Cortex of kidney (tissue), 1 donor: ENCODE measurements at places on chromosomes 13 and 19.

GRCh38 chr19:37936166-37936565 is 29.2 kb downstream of the SIPA1L3 start:
- DNase-seq: no peak

DNA sequence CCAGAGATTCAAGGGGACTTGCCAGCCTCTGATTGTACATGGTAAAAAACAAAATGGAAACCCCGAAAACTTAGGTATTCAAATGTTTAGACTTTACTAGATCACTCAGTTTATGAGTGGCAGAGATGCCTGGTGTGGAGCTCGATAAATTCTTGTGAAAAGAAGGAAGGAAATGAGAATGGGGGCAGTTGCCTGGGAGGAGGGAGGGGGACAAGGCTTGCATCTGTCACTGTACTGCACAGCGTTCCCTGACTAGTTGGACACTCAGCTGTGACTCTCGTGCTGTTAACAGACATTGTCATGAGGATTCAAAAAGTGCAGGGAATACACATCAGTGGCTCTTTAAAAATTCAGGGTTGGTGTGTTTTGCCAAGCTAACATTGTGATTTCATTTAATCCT is 232.9 kb downstream of the ZIC5 start:
- no peak for DNase-seq

DNA sequence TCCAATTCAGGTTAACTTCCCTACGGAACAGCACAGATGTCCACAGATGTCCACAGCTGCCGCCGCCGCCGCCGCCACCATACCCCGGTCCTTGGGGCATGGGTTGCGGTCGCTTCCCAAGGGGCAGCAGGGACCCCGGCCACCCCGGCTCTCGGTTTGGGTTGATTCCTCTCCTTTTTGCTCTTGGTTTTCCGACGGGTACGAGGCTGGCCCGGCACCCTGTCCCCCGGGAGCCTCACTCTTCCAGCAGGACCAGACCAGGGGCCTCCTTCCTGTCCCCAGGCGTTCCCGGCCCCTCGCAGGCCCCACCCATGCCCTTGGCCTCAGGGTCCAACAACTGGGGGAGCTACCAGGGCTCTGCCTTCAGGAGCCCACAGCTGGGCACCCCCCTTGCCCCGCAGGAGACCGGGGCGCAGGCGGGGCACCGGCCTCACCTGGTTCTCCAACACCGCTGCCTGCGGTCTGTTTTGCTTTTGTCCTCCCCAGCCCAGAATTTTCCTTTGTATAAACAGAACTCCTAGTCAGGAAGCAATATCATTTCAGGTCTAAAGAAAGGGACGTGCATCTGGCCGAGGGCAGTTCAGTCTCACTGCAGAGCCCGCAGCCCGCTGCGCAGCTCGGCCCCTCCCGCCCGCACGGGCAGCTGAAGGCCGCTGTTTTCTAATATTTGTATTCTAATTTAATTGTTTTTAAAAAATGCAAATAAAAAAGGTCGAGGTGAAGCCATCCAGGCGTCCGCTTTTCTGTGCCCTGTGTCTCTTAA is 27.9 kb downstream of the ZBTB7A start:
- DNase-seq: no peak

DNA sequence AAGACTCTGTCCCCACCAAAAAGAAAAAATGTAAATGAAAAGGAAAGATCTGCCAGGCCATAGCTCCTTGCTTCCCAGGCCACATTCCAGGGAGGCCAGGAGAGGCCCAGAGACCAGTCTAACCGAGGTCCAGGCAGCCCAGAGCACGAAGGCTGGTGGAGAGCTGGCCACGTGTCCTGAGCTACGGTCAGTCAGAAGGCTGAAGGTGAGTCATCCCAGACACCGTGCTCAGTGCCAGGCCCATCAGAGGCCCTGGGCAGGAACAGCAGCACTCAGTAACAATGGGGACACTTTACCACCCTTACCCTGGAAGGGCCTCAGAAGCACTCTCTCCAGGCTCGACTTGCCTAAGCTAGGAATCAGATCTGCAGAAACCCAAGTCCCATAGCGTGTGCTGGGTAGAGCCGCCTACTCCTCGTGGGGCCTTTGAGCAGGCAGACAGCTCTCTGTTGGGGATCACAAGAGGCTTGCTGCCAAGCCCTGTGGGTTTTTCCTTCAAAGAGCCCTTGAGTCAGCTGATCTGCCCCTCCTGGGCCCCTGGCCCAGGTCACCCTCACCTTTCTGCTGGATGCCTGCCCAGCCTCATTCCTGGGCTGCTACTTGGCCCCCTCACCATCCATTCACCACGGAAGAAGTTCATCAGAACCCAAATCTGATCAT is 11.6 kb upstream of the DNMT1 start:
- DNase-seq: no peak

- no peak for DNase-seq
Observed at GRCh38 chr13:108496362-108497210, 132.8 kb upstream of the MYO16 start.

DNA sequence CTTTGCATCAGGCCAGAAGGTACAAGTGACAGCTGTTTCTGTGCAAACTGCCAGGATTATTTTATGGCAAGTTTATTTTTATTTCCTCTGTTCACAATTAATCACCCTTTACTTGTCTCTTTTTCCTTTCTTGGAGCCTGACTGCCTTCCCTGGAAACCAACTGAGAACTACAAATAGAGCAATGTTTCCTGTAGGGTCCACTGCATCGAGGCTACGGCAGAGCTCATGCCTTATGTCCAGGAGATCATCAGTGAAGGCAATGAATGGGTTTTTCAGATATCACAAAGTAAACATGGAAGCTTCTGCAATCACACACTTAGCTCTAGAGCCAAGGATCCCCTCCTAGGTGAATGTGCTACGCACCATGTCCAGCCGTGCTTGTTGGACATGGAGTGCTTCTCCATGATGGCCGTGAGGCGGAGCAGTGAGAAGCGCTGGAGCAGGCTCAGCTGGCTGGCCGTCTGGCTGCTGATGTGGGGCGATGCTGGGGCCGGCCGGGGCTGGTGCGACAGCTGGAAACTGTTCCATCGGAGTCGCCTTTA is 110.9 kb downstream of the KL start:
- no peak for DNase-seq

DNA sequence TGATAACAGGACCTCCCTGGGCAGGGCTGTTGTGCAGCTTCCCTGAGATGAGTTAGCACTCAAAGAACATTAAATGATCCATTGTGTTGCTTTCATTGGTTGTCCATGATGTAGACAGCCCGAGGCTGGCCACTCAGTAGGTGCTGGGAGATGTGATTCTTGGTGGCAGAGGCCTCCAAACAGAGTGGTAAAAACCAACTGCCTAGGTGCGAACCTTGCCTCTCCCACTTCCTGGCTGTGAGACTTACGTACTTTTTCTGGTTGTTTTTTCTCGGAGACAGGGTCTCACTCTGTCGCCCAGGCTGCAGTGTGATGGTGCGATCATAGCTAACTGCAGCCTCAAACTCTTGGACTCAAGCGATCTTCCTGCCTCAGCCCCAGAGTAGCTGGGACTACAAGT is 6.2 kb downstream of the SARS2 start:
- DNase-seq: no peak

DNA sequence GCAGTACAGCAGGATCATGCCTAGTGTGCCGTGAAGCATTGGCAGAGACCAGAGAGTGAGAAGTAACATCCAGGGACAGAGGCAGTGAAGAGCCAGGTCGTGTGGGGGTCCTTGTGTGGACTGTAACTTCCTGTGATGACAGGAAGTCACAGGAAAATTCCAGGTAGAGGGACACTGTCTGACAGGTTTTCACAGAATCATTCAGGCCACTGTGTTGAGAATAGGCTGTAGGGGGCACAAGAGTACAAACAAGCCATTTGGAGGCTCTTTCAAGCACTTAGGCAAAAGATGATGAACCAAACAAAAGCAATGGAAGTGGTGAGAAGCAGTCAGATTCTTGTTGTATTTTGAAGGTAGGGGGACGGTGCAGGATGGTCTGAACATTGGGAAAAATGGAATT is 46.4 kb downstream of the N4BP2L1 start:
- no peak for DNase-seq

GRCh38 chr19:14381689-14382474 is 638 bp downstream of the ADGRE5 start:
- no peak for DNase-seq

DNA sequence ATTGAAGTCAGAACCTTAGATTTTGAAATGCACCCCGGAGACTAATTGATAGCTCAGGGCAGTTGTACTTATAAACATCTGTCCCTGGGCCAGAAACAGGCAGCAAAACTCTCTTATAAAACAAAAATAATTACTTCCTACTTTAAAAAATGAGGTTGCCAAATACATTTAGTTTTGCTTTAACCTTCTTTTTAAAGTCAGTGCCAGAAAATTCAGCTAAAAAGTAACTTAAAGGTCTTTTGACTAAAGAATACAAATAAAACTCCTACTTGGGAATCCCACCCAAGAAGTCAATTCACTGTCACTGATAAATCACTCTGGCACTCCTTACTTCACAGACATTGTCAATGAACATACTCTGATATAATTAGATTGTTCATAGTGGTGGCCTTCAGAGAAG is 60.7 kb downstream of the DOCK9 start:
- no peak for DNase-seq

- DNase-seq: no peak
Observed at GRCh38 chr13:40077396-40078027, 422.1 kb downstream of the COG6 start.

- DNase-seq: no peak
Observed at GRCh38 chr19:55866521-55866920, 30.2 kb downstream of the NLRP4 start.

- DNase-seq: no peak
Observed at GRCh38 chr13:20340759-20341171, 108.6 kb upstream of the GJB6 start.

GRCh38 chr19:42081584-42082203 is 5.7 kb downstream of the ZNF574 start:
- no peak for DNase-seq

DNA sequence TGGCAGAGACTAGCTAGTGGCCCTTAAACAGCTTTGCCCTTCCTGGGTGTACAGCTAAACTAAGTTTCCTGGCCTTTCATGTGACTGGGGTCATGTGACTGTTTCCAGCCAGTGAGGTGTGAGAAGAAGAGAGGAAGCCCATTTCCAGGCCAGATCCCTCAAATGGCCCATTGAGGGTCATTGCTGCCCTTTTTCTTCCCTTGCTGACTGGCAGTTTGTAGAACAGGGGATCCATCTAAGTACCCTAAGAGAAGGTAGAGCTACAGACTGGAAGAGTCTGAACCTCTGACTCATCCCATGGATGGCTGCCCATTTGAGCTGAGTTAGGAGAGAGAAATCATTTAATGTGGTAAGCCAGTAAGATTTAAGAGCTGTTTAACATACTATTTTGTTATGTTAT is 2.8 kb downstream of the SWSAP1 start:
- no peak for DNase-seq

- no peak for DNase-seq
Observed at GRCh38 chr19:13036366-13036976, 41.2 kb downstream of the NFIX start.

GRCh38 chr13:29746148-29746677 is 104.2 kb downstream of the UBL3 start:
- DNase-seq: no peak

- DNase-seq: no peak
Observed at GRCh38 chr13:102970542-102970941, 95.7 kb downstream of the SLC10A2 start.

DNA sequence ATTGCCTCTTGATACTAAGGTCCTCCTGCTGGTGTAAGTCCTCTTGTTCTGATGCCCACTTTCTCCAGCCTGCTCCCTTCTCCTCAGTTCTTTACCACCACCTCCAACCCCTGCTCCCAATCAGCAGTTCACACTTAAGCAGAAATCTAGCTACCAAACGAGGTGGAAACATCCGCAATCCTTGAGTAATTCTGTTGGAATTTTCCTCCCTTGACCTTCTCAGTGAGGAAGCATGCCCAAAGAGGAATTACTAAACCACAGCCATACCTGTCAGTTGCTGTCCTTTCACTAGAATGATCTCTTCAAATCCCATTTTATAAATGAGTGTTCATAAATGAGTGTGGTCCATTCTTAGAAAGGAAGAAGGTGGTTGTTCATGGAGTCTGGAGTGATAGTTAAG is 289.9 kb downstream of the DACH1 start:
- DNase-seq: no peak

- no peak for DNase-seq
Observed at GRCh38 chr19:18364826-18365528, 21.0 kb upstream of the GDF15 start.

DNA sequence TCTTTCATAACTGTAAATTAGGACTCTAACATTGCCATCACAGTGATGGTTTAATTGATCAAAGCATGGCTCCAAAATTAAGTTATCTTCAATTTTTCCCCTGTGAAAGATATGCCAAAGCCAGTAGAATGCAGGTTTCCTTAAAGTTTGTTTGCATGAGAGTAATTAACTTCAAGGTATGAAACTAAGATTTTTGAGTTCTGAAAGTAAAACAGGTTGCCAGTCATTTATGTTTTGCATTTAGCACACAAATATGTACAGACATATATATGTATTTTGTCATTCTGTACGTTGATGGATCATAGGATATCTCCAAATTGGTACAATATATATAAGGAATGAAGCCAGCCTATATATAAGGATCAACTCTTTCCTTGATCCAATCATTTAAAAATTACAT is 23.6 kb upstream of the NDFIP2 start:
- no peak for DNase-seq

DNA sequence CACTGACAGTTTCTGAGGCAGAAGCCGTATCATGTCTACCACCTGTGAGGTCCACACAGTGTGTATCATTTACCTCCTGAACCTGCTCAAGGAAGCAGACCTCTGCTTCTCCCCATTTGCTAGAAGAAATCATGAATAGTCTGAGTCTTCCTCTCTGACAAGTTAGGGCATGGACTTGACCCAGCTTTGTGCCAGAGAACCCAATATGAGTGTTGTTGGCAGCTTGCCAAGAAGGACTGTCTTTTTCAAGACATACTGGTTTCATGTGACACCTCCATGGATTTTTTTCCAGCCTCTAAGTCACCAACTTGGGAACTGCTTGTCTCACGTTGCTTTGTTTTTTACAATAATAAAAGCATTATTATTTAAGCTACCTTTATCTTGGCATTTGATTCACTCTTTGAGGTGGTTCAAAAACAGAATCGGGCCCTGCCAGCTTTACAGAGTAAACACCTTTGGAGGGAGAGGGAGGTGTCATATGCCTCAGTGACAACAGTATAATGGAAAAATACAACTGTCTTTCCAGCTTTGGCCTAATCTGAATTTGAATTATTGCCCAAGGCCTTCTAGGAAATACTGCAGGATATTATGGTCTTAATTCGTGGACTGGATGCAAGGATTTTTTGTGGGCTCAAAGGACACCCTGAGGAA is 9.6 kb downstream of the ZNF211 start:
- DNase-seq: no peak

GRCh38 chr19:2362970-2363300 is 2.9 kb downstream of the TMPRSS9 start:
- DNase-seq: no peak

DNA sequence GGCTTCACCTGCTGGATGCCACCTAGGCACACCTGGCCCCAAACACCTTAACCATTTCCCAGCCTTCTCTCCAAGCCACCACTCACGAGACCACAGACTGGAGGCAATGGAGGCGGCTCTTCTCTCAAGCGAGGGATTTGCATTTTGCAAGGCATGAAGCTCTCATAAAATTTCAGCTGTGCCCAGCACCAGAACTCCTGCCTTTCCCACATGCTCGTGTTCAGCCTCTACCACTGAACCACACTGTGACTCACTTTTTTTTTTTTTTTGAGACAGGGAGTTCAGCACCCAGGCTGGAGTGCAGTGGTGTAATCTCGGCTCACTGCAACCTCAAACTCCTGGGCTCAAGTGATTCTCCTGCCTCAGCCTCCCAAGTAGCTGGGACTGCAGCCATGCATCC is 10.6 kb downstream of the NANOS3 start:
- DNase-seq: no peak
